Glutamatergic neuron (in vitro differentiated cells): ENCODE measurements at places on chromosomes 6 and 20.

DNA sequence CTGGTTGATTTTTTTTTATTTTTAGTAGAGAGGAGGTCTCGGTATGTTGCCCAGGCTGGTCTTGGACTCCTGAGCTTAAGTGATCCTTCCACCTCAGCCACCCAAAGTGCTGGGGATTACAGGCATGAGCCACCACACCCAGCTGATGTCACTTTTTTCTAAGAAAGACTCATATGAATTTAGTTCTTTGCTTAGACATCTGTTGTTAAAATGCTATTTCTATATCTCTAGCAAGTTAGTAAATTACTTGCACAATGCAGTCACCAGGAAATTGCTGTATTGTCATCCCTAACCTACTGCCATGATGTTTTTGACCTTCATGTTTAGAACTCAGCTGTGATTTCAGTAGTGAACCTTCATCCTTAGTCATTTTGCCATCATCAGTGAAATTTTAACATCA lies 5.7 kb downstream of the KDM1B start:
- no peak for DNase-seq

- DNase-seq = no peak
These were observed 755.7 kb downstream of the HDGFL1 start for GRCh38 chr6:23325065-23325464.

DNA sequence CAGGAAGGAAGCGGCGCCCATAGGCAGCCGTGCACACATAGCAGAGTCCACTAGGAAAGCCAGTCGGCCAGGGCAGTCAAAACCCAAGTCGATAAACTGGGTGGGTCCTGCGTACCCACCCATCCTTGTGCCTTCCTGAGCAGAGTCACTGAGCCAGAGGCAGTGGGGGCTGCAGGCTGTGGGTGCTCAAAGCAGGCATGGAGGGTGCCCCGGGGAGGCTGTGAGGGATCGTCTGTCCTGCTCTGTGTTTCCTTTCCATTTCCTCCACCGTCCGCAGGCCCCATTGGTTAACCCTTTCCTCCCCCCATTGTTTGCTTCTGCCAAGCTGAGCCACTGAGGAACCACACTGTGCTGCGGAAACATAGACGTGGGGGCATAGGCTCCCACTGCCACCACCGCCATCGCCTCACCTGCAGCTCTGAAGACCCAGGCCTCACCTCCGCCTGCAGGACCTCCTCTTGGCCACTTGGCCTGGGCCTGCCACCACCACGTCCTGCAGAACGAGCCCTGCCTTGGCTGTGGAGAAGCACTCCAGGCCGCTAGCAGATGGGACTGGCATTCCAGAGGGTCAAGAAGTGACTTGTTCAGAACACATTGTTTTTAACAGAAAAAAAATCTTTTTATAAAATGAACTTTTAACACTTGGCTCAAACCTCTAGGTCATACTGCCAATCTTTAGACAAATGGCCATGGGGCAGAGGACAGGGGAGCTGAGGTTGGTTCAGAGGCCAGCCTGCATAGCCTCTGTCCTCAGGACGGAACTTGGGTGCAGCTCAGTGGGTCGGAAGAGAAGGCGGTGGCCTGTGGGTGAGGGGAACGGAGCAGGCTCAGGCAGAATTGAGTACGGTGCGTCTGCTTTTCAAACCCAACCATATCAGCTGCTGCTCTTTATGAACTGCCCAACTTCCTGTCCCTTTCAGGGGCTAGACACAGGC lies 52.6 kb downstream of the TCP11 start:
- DNase-seq = no peak

DNA sequence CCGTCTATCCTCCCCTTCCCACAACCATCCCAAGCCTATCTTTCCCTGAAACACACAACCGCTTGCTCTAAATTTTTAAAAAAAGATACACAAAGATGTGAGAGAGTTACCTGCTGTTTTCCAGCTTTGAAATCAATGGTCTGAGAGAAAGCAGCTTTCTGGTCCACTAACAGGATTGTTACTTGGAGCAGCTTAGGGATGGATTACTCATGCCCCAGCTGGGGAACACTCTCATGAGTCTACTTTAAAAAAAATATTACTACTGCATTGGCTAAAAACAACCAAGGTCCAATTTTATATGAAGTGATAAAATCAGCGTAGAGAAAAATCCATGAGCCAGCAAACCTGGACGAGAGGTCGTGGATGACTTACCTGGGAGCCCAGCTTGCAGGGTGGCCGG lies 29.6 kb upstream of the FOXC1 start:
- no peak for DNase-seq

DNA sequence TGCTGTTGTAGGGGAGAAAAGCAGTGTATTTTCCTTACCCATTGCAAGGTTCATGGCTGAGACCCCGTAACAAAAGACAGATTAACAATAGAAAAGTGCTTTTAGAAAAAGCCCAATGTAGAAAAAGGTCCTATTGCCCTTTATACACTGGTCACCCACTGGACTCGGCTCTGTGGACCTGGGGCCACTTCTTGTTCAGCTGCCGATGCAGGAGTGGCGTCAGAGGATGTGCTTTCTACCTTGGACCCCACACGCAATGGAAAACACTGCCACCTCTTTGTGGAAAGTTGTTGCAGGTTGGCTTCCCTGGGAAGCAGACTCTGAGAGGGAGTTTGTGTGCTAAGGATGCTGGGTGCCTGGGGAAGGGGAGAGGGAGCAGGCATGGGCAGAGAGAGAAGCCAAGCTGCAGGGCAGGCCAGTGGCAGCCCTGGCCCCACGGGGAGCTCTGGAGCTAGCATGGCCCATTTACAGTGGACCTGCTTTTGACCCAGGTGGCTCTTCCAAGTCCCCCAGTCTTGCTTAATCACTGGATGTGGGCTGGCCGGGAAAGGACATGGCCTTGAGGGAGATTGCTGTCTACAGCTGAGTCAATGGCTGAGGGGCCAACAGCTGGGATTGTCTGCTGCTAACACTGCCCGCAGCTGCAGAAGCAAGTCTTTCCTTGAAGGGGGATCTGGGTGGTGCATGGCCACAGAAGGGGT lies 142.9 kb downstream of the CDC5L start:
- no peak for DNase-seq

DNA sequence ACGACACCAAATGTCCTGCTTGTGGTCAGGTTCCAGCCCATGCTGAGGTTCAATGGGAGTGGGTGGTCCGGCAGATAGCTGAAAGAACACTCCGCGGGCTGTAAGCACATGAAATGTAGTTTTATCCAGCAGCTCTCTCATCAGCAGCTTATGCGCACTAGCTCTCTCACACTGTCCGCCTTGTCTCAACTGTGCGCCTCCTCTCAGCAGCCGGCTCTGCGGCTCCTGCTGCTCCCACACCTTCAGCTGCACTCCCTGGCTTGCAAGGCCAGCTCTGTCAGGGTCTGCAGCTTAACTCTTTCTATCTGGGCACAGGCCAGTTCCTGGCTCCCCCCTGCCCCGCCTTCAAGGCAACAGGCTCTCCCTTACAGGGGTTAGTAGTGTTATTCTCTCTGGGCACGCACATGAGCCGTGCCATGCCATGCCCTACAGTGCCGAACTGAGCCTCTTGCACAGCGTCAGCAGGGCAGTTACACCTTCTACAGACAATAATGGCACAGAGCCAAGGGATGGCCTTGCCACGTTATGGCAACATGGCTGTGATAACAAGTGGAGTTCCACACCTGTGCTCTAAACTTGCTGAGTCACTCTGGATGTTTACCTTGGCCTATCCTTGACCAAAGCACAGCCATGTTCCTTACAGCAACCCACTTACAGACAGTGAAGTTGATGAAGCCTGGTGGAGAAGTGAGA lies 84.0 kb upstream of the LRFN2 start:
- DNase-seq = no peak

DNA sequence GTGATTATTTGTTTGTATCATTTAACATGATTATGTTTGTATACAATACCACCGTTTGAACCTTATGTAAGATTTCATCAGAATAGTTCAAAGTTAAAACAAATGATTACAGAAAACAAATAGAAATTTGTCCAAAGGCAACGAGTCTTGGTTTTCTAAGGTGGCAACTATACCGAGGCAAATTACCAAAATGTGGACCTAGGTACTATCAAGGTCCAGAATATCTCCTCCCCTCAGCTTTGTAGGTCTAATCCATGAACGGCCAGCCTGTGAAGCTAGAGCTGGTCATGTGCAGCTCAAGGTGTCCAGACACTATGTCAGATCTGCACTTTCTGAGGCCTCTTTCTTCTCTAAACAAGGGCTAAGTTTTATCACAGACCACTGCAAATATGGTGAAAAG lies 151.7 kb upstream of the BEND3 start:
- DNase-seq = no peak

DNA sequence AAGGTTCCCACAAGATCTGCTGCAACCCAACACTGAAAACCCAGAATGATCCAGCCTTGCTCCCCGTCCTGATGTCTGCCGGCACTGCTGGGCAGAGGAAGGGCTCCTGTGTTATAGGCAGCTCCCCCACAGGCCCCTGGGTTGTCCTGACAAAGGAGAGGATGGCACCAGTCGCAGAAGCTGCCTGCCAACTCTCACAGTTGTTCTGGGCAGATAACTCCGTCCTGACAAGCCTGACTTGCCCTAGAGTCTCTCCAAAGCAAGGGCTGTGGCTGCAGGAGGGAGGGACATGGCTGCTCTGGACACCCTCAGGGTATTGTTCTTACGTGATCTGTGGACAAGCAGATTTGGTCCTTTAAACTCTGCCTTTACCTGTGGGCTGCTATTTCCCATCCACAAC lies 243.8 kb downstream of the CDH26 start:
- no peak for DNase-seq
